ENCODE measurements at places on chromosomes 7 and 10.

- DNase-seq, result no peak
These were observed 426.4 kb upstream of the ZMIZ1 start for GRCh38 chr10:78642269-78642816.

- no peak for DNase-seq
These were observed 180.4 kb upstream of the PHYHIPL start for GRCh38 chr10:58996063-58996462.

- DNase-seq, result peak; percentile 41
These were observed 6.1 kb downstream of the NPY start for GRCh38 chr7:24290004-24290641.

GRCh38 chr10:132837905-132838304 is 52.0 kb upstream of the NKX6-2 start:
- no peak for DNase-seq

GRCh38 chr10:88129013-88129412 is 265.6 kb downstream of the PTEN start:
- DNase-seq, result no peak

DNA sequence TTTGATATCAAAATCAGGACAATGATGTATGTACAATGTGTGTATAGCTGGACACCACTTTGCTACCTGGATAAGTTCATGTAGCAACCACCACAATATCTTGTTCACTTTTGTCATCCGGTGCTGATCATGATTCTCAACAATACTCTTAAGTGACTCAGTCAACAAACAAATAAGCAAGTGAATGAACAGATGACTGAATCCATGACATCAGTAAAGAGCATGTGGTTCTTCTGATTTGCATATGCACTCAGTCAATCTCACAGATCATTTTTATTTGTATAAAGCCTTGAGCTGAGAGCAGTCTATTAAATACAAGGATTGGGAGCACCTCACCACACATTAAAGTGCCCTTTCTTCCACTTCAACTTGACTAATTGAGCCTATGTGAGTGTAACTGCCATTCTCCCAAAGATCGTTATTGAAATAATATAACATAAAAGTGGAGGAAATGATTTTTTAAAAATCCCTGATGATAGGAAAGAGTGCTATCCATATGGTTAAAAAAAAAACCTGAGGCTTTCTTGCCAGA is 69.5 kb downstream of the NPSR1 start:
- no peak for DNase-seq

DNA sequence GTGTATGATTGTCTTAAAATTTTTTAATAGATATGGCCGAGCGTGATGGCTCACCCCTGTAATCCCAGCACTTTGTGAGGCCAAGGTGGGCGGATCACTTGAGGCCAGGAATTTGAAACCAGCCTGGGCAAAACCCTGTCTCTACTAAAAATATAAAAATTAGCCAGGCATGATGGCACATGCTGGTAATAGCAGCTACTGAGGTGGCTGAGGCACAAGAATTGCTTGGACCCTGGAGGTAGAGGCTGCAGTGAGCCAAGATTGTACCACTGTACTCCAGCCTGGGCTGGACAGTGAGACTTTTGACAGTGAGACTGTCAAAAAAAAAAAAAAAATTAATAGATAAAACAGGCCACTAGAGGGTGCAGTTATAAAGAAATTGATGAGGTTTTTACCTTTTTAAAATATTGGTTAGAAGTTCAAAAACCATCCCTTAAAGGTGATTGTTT is 20.5 kb downstream of the NOM1 start:
- DNase-seq, result no peak

DNA sequence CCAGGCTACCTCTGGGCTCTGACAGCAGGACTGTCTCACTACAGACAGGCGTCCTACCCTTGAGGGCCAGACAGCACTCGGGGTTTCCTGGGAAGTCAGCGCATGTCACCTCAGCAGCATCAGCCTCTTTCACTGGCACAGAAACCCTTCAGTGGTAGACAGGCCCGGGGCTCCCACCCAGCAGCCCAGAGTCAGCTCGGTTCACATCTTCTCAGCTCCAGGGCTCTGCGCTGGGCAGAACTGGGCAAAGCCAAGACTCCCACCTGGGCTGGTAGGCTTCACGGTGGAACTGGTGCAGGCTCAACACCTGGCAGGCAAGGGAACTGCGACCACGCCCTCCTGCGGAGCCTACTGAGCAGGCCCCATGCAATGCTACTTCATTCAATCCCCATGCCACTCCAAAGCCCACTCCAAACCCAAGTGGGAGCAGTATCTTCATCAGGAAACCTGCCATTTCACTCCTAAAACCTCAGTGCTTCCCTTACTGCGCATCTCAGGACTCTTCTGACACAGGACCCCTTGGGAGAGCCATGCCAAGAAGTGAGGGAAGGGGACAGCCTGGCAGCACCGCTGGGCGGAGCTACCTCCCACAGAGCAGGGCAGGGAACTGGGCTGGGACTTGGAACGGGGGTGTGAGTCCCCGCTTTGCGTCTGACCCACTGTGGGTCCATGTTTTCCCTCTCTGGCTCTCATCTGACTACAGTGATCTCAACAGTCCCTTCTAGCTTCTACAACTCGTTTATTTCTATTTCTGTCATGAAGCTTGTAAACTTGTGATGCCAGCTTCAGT is 60.4 kb downstream of the SCRN1 start:
- DNase-seq, result no peak

GRCh38 chr10:49161411-49161997 is 26.7 kb downstream of the TMEM273 start:
- peak; percentile 27 for DNase-seq

- no peak for DNase-seq
These were observed 6.8 kb downstream of the TBATA start for GRCh38 chr10:70778267-70778924.

DNA sequence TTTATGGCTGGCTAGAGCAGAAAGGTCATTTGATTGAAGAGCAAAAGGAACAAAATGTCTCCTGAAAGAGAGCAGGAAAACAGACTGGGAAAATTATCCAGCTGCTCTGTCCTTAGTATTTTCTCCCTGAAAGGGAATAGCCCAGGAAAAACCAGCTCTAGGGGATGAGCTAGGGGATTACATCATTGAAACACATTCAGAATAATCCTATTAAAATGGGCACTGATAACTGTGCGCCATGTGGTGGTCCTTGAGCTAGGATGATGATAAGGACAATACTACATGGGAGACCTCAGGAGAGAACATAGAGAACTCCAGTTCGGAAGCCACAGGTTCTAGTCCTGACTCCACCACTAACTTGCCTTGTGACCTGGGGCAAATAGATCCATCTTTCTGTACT is 873.8 kb downstream of the TYW1 start:
- no peak for DNase-seq

GRCh38 chr10:17344206-17344605 is 110.2 kb downstream of the ST8SIA6 start:
- no peak for DNase-seq

DNA sequence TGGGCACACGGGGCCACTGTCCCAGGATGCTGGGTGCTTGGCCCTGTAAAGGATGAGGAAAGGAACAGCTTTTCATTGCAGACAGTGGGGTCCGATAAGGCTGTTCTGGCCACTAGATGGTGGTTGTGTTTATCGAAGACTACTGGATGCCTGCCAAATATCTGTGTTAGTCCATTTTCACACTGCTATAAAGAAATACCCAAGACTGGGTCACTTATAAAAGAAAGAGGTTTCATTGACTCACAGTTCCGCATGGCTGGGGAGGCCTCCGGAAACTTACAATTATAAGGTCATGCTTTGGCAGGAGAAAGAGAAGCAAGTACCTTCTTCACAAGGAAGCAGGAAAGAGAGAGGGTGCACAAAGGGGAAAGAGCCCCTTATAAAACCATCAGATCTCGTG is 32.2 kb upstream of the GARS1 start:
- no peak for DNase-seq

GRCh38 chr7:90210981-90211380 is 559 bp upstream of the STEAP2 start:
- DNase-seq, result no peak

DNA sequence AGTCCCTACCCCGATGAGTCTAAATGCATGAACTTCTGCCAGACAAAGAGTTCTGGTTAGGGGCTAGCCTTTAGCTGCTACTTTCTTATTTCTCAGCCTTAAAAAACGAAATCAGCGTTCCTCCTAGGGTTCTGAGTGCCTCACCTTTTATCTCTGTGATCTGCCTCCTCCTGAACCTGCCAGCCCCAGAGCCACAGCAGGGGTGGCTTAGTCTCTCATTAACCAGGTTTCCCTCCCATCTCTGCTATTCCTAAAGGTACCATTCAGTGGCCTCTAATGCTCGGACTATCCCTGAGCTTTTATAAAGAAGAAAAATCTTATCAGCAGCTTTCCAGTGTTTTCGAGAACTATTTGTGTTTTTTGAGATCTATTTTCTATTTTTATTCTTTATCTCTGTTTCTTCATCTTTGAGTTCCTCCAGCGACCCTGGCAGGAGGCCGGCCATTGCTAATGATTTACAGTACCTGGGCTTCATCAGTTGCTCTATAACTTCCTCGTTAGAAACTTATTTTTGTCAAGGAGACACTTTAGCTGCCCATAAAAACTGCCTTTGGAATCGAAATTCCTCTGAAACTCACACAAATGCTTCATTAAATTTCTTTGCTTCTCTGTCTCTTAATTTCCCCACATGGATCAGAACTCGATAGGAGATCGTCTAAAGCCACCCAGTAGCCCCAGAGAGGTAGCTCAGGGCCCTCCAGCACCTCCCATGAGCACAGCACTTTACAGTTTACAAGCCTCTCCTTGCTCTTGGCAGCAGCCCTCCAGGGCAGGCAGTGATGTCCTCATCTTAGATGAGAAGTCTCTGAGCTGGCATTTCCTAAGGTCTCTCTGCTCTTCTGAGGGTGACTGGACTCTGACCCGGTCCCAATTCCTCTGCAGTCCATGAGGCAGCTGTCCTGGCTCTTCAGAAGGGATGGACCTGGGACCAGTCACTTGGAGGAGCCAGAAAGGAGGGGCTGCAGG is 149.1 kb downstream of the EBF3 start:
- DNase-seq, result no peak

GRCh38 chr7:42624471-42624870 is 287.4 kb downstream of the C7orf25 start:
- no peak for DNase-seq

GRCh38 chr7:129724796-129725195 is 113.3 kb downstream of the NRF1 start:
- DNase-seq, result no peak

DNA sequence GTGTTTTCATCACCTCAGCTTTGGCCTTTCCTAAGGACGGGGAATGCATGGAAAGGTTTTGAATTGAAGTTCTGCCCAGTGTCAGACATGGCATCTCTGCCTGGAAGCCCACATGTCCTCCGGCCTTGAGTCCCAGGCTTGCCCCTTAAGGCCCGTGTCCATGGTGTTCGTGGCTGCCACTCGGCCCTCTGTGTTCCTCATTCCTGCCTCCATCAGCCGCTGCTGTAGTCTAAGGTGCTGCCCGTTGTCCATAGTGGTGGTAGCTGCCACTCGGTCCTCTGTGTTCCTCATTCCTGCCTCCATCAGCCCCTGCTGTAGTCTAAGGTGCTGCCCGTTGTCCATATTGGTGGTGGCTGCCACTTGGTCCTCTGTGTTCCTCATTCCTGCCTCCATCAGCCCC is 180.7 kb upstream of the SHH start:
- DNase-seq, result no peak

- DNase-seq, result no peak
These were observed 31.1 kb downstream of the RAMP3 start for GRCh38 chr7:45188736-45189135.

DNA sequence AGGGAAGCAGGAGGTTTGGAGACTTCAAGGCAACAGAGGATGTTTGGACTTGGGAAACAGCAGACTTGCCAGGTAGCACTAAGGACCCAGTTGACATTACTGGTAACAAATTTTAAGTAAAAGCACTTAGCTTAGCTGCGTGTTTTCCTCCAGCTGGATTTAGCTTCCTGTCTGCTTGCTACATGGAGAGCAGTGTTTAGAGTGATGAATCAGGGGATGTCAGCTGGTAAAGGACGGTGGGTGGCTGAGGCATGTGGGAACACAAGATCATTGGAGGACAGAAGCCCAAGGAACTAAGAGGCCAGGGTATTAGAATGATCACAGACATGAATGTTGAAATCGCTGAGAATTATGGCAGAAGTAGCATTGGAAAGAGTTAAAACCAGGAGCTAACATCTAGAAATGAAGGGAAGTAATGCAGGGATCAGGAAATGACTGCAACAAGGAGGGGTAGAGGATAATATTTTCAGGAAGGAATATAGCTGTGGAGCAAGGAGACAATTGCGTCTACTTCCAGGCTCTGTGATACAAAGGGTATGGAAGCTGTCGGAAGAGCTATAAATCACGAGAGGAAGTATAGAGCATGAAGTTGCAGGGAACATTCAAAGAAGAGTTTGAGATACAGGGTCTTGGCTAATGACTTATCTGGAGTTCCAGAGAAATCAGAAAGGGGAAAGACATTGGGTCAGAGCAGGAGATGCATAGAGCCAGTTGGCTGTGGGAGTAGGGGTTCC is 34.4 kb downstream of the CALD1 start:
- DNase-seq, result no peak

DNA sequence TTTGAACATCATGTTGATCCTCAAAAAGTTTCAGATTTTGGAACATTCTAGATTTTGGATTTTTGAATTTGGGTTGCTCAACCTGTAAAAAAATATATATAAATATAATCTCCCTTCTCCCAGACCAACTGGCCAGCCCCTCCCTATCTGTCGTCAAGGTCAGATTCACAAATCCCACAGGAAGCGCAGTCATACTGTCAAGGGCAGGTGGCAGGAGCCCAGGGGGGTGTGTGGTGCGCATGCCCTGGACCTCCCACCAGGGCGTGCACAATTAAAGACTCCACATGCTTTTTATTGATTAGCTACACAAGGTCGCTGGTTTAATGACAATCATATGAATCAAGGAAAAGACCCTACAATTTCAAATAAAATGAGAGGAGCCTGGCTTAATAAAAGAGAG is 77.0 kb upstream of the EEPD1 start:
- no peak for DNase-seq

DNA sequence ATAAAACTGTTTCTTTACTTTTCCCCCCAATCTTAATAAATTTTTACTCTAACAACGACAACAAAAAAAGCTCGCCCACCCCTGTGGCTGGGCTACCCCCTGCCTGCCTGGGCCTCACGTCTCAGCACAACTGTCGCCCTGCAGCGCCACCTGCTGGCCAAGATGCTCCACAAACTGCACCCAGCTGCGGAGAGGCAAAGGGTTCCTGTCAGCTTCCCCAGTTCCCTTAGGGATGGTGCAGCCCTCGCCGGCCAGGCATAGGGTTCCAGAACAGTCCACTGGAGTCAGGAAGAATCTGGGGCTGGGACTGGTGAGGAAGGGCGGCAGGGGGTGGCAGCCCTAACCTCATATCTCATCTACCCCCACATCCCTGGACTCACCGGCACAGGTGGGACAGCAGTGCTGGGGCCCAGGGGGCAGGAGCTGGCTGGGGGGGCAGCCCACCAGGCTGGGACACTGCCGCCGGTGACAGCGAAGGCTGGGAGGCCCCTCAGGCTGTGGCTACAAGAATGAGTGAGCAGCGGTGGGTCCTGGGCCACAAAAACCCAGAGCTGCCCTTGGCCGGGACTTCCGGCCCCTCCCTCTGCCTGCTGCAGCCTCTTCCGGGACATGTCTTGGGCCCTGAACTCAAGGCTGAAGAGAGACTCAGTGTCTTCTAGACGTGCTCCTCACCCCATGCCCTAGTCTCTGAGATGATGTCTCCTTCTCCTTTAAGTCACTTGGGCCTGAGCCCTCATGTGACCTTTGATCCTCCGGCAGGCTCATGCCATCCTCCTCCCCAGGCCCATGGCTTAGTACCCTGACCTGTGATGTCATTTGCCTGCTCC is 21.2 kb downstream of the ATP6V1F start:
- peak; percentile 64 for DNase-seq

GRCh38 chr7:43394441-43395130 is 188.3 kb upstream of the STK17A start:
- DNase-seq, result no peak

- DNase-seq, result no peak
These were observed 6.5 kb downstream of the ARHGAP22 start for GRCh38 chr10:48598243-48598935.

Measured in GDM1 (cell line).